Effector memory CD4-positive, alpha-beta T cell (primary cell): ENCODE measurements at places on chromosomes 16 and 17.

DNA sequence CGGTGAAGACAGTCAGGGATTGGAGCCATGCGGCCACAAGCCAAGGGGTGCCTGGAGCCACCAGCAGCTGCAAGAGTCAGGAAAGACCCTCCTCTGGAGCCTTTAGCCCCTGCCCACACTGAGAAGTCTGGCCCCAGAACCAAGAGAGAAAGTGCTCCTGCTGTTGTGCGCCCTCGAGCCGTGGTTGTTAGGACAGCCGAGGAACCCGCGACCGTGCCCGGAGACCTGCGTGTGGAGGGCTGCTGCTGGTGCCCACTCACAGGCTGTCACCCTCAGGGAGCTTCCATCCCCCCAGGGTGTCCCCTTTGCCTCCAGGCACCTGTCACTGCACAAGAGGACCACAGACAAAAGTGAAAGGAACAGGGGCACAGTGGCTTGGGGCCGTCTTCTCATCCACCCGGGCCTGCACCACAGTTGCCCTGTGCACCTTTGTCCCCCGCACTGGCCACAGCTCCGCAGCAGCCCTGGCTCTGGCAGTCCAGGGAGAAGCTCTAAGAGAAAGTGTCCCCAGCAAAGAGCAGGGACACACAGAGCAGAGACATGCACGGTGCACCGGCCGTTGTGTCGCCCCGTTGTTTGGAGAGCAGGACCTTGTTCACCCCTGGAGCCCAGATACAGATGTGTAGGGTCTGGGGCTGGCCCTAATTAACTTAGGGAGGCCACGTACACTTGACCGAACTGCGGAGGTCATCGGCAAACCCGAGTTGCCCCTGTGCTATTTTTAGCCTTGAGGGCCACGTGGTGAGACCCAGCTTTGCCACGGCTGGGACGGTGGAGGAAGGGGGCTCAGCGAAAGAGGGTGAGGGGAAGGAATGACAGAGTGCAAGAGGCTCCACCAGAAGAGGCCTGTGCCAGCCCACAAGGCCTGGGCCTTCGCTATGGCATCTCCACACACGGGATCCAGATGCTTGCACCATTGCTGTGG lies 329.2 kb downstream of the C16orf95 start:
- DNase-seq = no peak

- DNase-seq = no peak
Measured at GRCh38 chr16:73418051-73418450, 370.1 kb upstream of the ZFHX3 start.

DNA sequence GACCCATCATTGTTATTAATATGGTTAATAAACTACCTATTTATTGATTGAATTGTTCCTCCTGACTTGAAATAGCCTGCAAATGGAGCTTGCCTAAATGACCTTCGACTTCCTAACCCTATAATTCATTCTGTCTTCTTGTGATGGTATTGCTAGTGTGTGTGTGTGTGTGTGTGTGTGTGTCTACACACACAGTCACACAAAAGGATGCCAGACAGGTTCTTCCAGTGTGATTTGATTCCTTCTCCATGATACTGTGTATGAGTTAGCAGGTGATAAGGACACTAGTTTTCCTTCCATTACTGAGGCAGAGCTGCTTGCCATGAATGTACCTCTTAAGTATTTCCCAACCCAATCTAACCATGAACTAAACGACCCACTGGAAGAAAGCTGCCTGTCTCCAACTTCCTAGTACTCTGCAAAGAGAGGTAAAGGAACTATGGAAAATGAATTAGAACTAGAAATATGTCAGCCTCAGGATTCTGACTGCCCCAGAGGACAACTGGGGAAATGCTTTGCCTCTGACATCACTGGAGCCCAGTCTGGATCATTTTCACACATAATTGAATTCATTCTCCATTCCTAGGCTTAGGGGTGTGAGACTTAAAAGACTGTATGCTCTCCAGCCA lies 3.5 kb upstream of the CDC6 start:
- DNase-seq = no peak

DNA sequence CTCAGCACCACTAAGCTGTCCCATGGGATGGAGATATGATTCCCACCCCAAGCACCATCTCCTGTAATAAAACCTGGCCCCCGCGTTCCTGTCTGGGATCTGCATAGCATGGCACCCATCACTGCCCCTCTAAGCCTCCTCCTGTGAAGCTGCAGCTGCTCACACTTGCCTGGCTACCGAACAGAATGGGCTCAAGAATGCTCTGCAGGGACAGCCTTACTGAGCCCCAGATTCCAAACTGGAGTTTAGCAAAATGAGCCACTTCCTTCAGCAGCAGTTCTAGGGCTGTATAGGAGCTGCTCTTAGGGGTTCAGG lies 256.1 kb downstream of the CPPED1 start:
- DNase-seq = no peak

DNA sequence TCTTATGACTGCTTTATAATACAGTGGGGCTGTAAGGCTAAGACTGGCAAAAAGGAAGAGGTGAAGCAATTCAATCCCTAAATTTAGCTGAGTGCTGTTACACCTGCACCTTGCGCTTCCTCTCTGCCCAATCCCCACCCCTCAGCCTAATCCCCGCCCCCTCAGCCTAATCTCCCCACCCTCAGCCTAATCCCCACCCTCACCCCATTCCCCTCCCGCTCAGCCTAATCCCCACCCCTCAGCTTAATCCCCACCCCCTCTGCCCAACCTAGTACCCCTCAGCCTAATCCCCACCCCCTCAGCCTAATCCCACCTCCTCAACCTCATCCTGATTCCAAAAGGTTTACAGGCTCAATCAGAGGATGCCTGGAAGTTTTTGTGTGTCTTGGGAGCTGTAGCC lies 155.5 kb downstream of the PMP22 start:
- DNase-seq = no peak

DNA sequence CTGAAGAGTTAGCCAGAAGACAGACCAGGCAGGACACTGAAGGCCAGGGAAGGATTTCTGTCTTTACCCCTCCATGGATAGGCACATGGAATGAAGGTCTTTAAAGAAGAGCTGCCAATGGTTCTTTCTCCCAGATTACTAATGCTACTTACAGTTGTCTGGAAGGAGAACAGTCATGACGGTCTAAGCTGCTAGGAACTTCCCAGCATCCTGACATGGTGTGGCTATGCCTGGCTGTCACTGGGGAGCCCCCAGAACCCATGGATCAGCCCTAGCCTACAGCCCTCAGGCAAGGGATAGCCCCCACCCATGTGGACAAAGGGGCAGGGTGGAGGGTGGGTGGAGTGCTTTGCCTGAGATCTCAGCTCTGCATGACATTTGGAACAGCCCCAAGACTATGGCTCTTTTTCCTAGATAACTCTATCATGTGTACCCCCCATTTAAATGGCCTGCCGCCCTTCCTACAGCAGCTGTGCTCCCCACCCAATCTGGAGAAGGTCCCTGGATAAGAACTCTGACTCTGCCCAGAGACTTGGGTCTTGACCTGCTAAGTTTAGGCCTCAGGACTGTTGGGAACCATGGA lies 9.2 kb upstream of the KAT7 start:
- no peak for DNase-seq

GRCh38 chr16:3920206-3920605 lies 39.7 kb upstream of the CREBBP start:
- no peak for DNase-seq

- DNase-seq = no peak
Measured at GRCh38 chr17:38587947-38588787, 17.6 kb downstream of the SRCIN1 start.

DNA sequence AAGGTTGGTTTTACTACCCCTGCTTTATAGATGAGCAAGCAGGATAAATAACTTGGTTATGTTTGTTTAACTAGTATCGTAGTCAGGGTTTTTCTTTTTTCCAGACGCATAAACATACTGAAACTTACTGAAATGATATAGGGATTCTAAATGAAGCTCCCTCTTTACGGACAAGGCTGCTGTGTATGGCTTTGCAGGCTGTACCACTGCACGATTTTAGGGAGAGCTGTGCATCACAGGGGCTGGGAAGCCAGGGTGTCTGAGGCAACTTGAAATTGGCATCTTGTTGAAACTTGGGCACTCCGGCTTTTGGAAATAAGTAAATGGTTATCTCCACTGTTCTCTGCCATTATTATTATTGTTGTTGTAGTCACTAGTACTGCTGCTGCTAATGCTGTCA lies 218.1 kb upstream of the CDH8 start:
- DNase-seq = no peak

DNA sequence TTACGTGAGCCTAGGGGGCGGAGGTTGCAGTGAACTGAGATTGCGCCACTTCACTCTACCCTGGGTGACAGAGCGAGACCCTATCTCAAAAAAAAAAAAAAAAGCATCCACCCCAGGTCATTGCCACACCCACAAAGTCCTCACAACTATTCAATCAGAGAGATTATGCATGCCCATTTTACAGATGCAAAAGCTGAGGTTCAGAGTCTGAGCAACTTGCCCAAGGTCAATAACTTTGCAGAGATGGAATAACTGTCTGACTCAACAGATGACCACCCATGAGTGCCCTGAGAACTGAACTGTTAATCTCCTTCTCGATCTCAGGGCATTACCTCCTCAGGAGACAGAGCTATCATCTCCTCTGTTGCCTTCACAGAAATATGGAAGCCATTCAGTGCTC lies 5.5 kb upstream of the TMEM114 start:
- no peak for DNase-seq

DNA sequence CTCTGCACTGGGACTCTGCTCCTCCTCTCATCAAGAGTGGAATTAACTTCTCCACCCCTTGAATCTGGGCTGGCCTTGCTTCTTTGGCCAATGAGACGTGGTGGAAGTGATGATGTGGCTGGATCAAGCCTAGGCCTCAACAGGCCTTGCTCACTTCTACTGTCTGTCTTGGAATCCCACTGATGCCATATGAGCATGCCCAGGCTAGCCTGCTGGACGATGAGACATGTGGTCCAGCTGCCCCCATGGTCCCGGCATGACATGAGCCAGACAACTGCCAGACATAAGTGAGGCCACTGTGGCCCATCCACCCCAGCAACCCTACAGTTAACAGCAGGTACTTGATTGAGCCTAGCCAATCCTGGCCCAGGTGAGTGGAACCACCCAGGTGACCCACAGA lies 18.7 kb downstream of the VAC14 start:
- DNase-seq = no peak

GRCh38 chr17:30429155-30429554 lies 48.1 kb upstream of the GOSR1 start:
- no peak for DNase-seq

GRCh38 chr17:76382803-76383545 lies 1.4 kb upstream of the SPHK1 start:
- peak; percentile 31 for DNase-seq

- no peak for DNase-seq
Measured at GRCh38 chr17:56583772-56584171, 9.7 kb upstream of the NOG start.

DNA sequence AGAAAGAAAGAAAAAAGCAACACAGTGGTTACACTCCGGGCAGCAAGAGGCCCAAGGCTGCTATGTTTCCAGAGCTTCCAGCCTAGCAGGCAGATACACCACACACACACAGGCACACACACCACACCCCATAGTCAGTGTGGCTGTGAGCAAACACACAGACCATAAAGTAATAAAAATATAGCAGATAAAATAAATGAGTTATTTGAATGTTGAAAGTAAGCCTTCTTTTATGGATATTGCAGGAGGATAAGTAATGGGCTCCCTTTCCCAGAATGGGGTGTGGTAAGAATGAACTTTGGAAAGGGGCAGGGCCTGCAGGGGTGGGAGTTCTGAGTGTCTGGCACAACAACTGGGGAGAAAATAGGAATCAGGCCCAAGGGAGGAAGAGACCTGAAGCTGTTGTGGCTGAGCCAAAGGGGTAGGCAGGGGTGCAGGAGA lies 4.8 kb upstream of the CDK5RAP3 start:
- DNase-seq = no peak

- no peak for DNase-seq
Measured at GRCh38 chr17:9116861-9117568, 95.7 kb downstream of the NTN1 start.

- no peak for DNase-seq
Measured at GRCh38 chr17:5033352-5034015, 1.7 kb downstream of the SLC52A1 start.

DNA sequence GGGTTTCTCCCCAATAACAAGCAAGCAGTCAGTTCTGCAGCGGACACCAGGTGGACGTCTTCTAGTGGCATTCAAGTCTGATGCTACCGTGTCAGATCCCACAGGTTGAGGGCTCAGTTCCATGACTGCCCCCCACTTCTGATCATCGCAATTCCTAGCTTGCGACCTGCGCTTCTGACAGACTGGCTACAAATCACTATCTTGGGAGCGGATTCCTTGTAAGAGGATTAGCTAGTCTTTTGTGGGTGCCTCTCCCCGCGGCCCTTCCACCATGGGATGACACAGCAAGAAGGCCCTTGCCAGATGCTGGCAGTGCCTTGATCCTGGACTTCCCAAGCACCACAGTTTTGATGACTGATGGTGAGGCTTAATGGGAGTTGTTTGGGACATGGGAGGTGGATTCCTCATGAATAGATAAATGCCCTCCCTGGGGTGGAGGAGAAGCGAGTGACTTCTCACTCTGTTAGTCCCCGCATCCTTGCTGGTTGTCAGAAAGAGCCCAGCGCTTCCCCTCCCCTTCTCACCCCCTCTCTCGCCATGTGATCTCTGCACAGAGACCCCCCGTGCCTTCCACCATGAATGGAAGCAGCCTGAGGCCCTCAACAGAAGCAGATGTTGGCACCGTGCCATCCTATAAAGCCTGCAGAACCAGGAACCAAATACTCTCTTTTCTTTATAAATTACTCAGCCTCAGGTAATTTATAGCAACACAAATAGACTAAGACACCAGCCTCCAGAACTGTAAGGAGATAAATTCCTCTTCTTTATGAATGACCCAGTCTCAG lies 19.1 kb downstream of the CDIP1 start:
- no peak for DNase-seq

GRCh38 chr16:70470927-70471341 lies 16.5 kb downstream of the FCSK start:
- no peak for DNase-seq

DNA sequence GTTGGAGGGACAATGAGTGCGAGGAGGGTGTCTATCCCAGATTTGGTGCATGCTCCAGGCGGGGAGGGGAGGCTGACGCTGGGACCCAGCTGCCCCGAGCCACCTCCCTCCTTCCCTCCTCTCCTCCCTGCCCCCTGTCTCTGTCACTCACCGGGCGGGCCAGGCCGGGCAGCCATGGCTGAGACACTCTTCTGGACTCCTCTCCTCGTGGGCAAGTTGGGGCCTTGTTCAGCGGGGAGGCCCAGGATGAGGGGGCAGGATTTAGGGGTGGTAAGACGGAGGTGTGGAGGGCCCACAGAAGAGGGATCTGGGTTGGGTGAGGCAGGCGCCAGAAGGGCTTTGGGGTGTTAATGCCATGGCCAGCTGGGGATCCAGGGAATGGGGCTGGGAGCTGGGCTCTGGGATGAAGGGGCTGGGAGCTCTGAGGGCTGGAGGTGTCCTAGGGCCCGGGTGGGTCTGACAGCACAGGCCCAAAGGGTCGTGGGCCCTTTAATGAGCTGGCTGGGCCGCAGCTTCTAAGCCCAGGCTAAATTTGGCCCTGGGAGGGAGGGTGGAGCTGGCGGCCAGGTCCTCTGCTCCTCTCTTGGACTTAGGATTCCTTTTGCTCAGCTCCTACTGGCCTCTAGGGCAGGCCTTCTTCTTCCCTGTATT lies at the start of gene SGCA:
SGCA (plus strand) TSS at position 139 of the 651 bp plus-strand sequence; CDS start at position 175, 36 bp downstream.
- no peak for DNase-seq

- DNase-seq = no peak
Measured at GRCh38 chr17:8397636-8398035, at the start of gene RNF222. Gene RNF222, minus strand, starts transcription at chr17:8397827. Its CDS starts 4,366 bp downstream, at chr17:8393461.

GRCh38 chr17:28896884-28897768 lies at the start of gene FLOT2:
Gene FLOT2, minus strand, starts transcription at chr17:28897733. Its CDS starts 159 bp downstream, at chr17:28897574.
- peak; percentile 34 for DNase-seq
